ENCODE measurements at places on chromosomes 7 and 10. TPM values are rescaled to one million over a fixed set of nuclear protein-coding genes. Genes with fewer than 3 reads are reported as not detected.

TMEM184A gene
- total RNA-seq: not detected

MRLN gene
- total RNA-seq: not detected

CDHR1 gene
- total RNA-seq: 0.36 TPM

ADRA2A gene
- 4.6 TPM for total RNA-seq

GPR85 gene
- 0.16 TPM for total RNA-seq

INHBA gene
- total RNA-seq: 5.5 TPM

ETV1 gene
- 6.5 TPM for total RNA-seq

MEOX2 gene
- 5.6 TPM for total RNA-seq

TRPV5 gene
- total RNA-seq: not detected

VWDE gene
- total RNA-seq: not detected

OR9A2 gene
- not detected for total RNA-seq

VWA2 gene
- not detected for total RNA-seq

TBL2 gene
- 28.6 TPM for total RNA-seq

CRYGN gene
- total RNA-seq: 1.8 TPM

CNNM1 gene
- total RNA-seq: 2.2 TPM

OPN1SW gene
- total RNA-seq: not detected

OR13A1 gene
- not detected for total RNA-seq

ERVW-1 gene
- total RNA-seq: not detected

MRC1 gene
- total RNA-seq: 71.7 TPM

PODXL gene
- total RNA-seq: 18.6 TPM

SLC18A3 gene
- 2.5 TPM for total RNA-seq

PCGF5 gene
- 60.3 TPM for total RNA-seq

ZP3 gene
- 2.1 TPM for total RNA-seq

MACC1 gene
- total RNA-seq: not detected

DNAH11 gene
- total RNA-seq: not detected

NPY gene
- total RNA-seq: not detected

UPK3B gene
- 0.27 TPM for total RNA-seq

LRIT1 gene
- total RNA-seq: not detected

ZNF503 gene
- total RNA-seq: 19.4 TPM

CALHM1 gene
- not detected for total RNA-seq

COL26A1 gene
- not detected for total RNA-seq

PHKG1 gene
- 5.6 TPM for total RNA-seq

NKX1-2 gene
- total RNA-seq: not detected

OIT3 gene
- total RNA-seq: not detected

PRSS37 gene
- total RNA-seq: not detected

All from sigmoid colon (tissue), 7 donors.